Urinary bladder (tissue), 4 donors: ENCODE measurements at places on chromosomes 3 and 15. TPM values are rescaled to one million over a fixed set of nuclear protein-coding genes. Genes with fewer than 3 reads are reported as not detected.
A peak's percentile ranks its signal among the peaks of the same experiment; 100 is the strongest.

TTLL13 gene
- 0.05 TPM for polyA plus RNA-seq

DNA sequence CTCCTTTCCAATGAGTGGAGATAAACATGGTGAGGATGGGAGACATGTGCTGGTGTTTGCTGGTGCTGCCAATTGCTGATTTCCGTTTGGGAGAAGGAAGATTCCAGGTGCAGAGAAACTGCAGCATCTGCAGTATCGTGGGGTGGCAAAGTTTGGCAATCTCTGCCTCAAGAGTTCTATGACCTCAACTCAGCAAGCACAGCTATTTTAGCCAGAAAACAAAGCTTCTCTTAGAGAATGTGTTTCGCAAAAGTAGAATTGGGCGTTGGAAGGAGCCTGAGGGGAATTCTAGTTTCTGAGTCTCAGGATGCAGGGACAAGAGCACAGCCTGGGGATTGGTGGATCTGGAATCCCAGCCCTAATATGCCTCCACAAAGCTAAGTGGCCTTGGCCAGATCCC is 18.2 kb upstream of the SHC4 start:
- DNase-seq = no peak

GRCh38 chr3:123809597-123809996 is 74.5 kb downstream of the MYLK start:
- no peak for DNase-seq

GRCh38 chr3:88149101-88149508 is 654 bp upstream of the C3orf38 start:
- peak; percentile 18 for DNase-seq

GRCh38 chr3:64815195-64815631 is 127.4 kb upstream of the ADAMTS9 start:
- no peak for DNase-seq

DNA sequence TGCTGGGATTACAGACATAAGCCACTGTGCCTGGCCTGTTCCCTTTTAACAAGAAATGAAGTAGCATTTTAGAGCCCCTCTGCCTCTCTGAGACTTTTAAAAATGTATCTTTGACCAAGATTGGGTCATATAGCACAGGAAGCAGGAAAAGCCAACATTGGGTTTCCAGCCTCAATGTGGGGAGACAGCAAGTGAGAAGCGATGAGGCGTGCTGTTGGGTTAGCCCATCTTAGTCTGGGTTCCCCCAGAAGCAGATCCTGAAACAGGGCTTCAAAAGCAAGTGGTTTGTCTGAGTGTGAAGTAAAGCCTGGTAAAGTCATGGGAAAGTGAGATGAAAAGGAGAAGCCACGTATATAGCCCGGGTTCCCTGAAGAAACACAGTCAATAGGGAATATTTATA is 48.2 kb downstream of the SV2B start:
- no peak for DNase-seq

SMCO1 gene
- not detected for polyA plus RNA-seq

GRCh38 chr3:11457135-11457534 is 184.9 kb downstream of the ATG7 start:
- no peak for DNase-seq

TNNC1 gene
- polyA plus RNA-seq = 3.1 TPM

GRCh38 chr3:53238051-53238850 is 17.6 kb downstream of the TKT start:
- DNase-seq = peak; percentile 80

DNA sequence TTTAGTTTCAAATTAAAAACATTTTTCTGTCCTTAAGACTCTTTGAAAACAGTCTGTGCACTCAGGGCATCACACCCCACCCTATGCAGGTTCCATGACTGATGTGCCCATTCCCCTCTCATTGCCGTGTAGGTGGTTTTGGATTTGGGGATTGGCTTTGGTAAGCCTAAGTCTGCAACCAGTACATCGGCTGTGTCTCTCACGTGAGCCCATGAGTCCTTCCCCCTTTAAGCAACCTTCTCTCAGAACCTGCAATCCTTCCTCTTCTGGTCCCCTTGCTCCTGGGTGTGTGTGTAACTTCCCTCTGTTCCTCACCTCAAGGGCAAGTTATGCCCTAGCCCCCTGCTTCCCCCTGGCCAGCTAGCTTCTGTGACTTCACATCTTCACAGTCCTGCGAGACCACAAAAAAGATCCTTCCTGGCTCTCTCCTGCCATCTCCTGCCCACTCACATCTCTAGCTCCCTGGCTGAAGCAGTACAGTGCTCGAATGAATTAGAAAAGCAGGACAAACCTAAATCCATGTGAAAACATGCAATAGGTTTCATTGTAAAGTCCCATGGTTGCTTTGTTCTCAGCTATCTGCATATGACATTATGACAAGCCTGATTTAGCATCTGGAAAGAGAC is 126.7 kb downstream of the UACA start:
- no peak for DNase-seq
